ENCODE measurements at places on chromosomes 1 and 21.

GRCh38 chr1:157170677-157171515 is 32.7 kb upstream of the ETV3 start:
- peak; percentile 9 for DNase-seq

DNA sequence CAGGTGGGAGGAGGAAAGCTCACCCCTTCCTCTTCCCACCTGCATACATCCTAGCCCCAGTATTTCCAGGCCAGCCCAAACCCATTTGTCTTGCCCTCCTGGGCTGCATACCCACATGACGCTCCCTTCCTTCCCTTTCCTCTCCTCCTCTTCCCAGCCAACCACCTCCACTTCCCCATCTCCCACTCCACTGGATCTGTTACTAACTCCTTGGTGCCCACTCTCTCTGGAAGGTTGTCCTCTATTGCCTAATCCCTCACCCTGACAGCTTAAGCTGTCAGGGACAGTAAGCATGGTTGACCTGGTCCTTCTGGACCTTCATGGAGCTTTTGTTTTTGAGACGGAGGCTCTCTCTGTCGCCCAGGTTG is 23.0 kb upstream of the SYNC start:
- no peak for DNase-seq

DNA sequence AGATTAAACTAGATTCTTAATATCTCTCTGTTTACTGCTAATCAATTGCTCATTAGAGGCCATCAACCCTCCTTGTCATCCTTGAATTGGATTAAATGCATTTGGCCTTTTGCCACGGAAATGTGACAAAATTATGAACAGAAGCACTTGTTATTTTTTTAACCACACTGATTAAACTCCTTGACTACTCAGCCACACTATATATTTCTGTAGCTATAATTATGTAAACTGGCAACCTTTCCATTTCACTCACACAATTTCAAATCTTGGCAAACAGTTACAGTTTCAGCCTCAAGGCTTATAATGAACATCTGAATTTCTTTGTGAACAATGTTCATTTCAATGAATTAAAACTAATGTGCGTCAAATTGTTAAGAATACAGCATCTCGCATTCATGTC is 10.1 kb downstream of the ADAMTS5 start:
- DNase-seq, result no peak

DNA sequence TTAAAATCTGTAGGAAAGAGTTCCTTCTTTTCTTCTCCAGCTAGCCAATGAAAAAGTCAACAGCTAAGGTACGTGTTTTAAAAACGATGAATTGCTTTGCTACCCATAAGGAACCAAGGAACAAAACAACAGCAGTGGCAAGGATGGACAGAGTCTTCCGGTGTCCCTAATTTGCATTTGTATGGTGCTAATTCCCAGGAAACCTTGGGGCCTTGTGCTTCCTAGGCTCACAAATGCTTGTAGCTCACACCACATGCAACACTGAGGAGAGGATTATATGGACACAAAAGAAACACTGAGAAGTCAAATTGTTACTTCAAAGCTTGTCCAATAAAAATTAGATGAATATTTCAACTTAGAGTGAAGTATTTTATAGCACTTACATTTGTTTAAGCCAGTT is 1.8 kb upstream of the PGBD5 start:
- DNase-seq, result no peak

- no peak for DNase-seq
Observed at GRCh38 chr1:70411360-70411844, 334 bp downstream of the CTH start.
